Stimulated activated CD8-positive, alpha-beta memory T cell treated with anti-CD3 and anti-CD28 coated beads, Interleukin-4, amount 100 ng/mL, for 1 hour (primary cell): ENCODE measurements at places on chromosomes 2 and 18.

- no peak for DNase-seq
Observed at GRCh38 chr2:32882816-32883810, 63.6 kb upstream of the LTBP1 start.

GRCh38 chr2:196225213-196225612 lies 53.8 kb upstream of the STK17B start:
- no peak for DNase-seq

GRCh38 chr18:3424280-3424890 lies 25.6 kb upstream of the TGIF1 start:
- DNase-seq: no peak

DNA sequence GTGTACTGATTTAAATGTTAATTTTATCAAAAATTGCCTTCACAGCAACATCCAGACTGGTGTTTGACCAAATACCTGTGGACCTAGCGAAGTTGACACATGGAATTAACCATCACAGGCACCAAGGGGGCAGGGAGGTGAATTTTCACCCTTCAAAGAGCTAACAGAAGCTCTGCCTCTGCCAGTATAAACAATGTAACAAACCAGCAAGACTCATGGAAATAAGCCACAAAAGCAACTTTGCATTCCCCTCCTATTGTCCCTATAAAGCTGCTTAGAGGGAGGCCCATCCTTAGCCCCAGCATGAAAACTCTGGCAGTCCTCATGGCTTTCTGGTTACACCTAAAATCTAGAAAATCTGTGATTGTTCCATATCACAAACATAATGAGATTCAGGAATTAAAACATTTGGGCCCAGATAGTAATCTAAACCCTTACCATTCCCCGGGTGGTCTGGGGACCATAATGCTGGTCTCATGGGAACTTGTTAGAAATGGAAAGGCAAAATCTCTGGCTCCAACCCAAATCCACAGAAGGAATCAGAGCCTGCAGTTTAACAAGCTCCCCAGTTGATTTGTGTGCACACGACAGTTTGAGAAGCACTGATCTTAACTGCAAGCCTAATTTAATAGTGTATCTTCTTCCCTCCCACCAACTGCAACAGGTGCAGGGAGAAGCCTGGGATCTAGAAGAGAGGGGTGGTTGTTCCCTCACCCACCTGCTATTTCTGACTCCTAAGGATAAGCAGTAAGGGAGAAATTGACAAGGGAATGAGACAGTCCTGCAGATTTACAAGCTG lies 23.1 kb downstream of the SERPINB11 start:
- DNase-seq: no peak

GRCh38 chr2:156702541-156702940 lies 266.4 kb downstream of the GPD2 start:
- no peak for DNase-seq

DNA sequence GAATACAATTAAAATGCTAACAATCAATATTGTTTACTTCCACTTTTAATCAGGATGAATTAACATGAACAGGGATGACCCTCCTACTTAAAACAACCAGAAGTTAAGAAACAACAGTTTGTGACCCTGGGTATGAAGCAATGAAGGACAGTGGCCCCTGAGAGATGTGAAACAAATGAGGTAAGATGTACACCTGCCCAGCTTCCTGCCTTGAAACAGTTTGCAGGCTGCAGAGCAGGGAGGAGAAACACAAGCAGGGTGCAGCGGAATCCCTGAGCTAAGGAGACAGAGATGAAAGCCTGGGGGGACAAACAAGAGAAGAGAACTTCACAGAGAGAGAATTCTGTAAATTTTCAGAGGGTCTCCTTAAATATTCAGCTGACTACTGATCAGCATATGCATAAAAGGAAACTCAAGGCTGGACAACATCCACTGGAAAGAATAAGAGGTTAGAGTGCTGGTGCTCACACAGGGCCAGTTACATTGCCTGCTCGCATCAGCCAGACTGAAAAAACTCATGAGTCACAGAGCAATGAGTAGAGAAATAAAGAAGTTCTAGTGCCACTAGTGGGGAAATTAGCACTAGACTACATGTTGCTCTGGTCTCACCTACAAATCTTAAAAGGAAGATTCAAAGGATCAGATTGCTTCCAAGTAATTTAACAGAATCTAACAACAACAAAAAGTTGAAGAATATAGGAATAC lies 106.4 kb downstream of the PID1 start:
- DNase-seq: no peak

- no peak for DNase-seq
Observed at GRCh38 chr2:196266351-196266750, 95.0 kb upstream of the STK17B start.

GRCh38 chr18:49813069-49813318 lies 339 bp downstream of the ACAA2 start:
- no peak for DNase-seq

DNA sequence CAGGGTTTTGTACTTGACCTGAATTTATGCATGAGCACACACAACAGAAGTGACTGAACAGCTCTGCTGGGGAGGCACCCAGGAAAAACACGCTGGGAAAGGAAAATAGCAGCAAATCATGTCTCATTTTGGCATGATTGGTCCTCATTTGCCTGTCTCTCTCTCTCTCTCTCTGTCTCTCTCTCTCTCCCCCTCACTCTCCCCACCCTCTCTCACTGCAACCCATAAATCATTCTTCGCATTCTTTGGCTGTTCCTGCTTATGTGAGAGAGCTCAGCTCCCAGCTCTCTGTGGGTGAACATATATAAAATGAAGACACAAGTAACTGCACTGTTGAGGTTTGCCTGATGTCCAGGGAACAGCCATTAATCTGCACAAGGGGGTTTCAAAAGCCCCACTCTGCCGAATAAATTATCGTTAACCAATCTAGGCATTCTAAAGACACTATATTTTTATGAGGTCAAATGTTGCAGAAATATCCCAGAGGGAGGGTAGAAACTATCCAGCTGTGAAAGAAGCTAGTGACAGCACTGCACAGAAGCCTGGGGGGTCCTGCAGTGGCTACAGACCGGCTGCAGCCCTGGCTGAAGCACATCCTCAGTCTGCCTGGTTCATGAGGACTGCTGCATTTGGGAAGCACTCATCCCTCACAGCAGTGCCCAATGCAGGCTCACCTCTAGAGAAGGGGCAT lies 260.3 kb downstream of the AFF3 start:
- no peak for DNase-seq

DNA sequence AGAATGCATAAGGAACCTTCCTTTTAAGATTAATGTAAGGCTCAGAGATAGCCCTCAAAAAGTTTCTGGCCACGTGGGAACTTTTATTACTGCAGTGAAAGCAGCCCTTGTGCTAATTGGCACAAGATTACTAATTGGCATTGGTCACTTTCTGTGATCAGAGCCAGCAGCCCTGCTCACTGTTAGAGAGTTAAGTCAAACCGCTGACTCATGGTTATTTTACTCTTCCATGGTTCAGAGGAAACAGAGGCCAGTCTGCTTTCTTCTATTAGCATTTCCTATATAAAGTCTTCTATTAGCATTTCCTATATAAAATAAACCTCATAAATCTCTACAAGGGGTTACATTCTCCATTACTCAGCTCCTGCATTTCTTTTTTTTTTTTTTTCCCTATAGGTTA lies 1.5 kb upstream of the SLC35G4 start:
- no peak for DNase-seq

- no peak for DNase-seq
Observed at GRCh38 chr2:74762789-74763188, 71.1 kb upstream of the HK2 start.

- DNase-seq: no peak
Observed at GRCh38 chr2:190126798-190127197, 64.3 kb upstream of the MSTN start.

DNA sequence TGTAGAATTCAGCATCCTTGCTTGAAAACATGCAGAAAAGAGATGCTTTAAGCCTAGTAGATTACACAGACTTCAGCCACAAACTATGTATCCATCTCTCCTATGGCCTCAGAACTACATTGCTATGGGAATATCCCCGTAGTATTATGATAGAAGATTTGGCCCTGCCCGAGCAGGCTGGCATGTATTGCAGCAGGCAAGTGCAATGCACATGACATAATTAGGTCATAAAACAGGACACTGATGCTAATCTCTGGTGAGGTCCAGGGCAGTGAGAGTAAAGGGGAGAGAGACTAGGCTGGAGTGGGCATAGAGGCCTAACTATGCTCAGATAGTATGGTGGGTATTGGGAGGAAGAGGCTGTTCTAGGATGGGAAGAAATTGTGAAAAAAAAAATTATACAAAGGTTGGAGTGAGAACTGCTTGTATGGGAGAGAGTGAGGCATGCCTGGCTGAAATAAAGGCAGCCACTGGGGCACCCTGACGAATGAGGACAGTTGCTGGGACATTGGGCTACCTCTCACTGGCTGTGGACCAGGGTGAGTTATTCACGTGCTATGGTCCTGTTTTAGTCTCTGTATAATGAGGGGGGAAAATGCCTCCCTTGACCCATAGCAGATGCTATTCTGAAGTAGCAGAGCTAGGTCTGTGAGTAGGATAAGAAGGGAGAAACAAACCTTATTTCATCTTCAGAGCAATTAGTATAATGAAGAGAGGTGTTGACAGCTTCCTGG lies 1.6 kb upstream of the PLA2R1 start:
- DNase-seq: no peak

- DNase-seq: no peak
Observed at GRCh38 chr2:72744049-72744448, 81.8 kb downstream of the EXOC6B start.

- no peak for DNase-seq
Observed at GRCh38 chr18:50721451-50722120, 98.2 kb downstream of the MRO start.

GRCh38 chr2:6159606-6160005 lies 467.4 kb downstream of the SOX11 start:
- no peak for DNase-seq

DNA sequence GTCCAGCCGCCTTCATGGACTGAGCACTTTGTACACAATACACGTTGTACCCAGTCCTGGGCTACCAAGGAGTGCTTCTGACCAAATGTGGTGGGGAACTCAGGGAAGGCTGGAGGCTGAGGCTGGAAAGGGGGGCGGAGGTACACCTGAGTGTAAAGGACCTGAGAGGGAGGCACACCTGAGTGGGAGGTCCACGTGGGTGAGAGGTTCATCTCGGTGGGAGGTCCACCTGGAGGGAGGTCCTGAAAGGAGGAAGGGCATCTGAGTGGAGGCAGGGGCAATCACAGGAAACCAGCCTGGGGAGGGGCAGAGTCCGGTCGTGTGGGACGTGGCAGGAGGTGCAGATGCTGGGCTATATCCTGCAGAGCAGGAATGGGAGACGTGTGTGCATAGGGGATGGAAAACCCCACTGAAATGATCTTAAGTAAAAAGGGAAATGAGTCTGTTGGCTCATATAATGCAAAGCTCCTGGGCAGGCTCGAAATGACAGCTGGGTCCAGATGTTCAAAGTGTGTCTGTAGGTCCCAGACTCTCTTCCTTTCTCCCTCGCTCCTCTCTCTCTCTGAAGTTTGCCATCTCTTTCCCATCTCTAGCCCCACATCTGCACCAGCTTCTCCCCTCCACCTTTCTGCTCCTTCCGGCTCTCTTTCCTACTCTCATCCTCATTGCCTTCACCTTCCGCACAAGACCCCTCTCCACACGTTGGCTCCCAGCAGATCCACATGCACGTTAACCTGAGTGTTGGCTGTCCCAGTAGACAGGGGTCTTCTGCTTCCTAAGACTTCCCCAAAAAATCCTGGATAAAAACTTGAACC lies 137.7 kb downstream of the PXDN start:
- DNase-seq: no peak

DNA sequence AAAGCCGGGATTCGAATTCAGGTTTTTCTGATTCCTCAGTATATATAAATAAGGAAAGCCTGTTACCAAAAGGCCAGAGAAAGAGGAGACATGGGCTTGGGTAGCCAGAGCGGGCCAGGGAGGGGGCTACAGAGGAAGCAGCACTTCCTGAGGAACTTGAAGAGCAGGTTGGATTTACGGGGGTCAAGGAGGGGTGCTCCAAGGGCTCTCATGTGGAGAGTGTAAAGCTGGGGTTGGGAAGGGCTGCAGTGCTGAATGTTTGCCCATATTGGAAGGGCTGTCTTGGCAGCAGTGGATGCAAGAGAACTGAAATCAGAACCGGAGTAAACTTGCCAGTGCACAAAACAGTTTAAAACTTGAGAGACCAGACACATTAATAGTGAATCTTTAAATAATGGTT lies 511.5 kb downstream of the CNTNAP5 start:
- no peak for DNase-seq

- no peak for DNase-seq
Observed at GRCh38 chr18:50009773-50010335, 185.1 kb downstream of the MYO5B start.

DNA sequence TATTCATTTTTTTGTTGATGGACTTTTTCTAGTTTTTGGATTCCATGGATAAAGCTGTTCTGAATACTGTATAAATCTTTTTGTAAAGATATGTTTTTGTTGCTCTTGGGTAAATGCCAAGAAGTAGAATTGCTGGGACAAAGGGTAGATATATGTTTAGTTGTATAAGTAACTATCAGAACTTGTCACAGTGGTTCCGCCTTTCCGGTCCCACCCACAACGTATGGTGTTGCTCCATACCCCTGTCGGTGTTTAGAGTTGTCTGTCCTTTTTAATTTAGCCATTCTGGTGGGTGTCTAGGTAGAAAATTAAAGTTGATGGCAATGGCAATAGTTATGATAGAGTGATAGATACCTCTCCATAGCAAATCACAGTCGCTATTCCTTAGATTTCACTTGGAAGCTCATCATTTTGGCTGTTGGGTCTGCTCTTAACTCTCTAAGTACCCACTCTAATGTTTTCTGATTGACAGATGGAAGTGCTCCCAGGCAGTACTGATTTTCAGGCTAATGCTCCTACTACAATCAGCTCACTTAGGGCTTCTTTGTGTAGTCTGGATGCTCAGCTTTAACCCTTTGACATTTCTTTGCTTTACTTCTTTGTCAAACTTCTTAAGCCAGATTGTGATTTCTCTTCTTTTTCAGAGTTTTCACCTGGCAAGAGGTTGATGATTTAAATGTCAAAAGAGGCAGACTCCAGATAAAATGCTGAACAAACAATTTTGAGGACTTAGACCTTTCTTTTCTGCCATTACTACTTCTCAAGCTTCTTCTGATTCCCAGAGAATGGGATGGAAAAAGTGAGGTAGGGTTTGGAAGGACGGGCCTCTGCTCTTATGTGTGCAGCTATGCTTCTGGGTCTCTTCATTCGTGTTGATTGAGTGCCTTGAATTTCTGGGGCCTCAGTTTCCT lies 156.4 kb downstream of the AQP4 start:
- no peak for DNase-seq

DNA sequence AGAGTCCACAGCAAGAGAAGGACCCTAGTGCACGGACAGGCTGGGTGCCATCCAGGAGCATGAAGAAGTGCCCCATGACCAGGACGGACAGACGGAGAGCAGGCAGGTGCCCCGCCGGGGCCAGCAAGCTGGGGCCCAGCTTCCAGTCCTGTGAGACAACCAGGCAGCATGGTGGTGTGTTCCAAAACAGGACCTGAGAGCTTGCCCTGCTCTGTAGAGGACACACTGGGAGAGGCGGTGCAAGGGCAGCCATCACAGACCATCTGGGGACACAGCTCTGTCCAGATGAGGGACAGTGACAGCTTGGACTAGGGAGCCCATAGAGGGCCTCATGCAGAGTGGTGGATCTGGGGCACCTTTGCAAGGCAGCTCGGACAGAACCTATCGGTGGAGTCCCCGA lies 279.8 kb downstream of the EIPR1 start:
- no peak for DNase-seq

GRCh38 chr2:7073901-7074300 lies 156.7 kb downstream of the RNF144A start:
- DNase-seq: no peak

GRCh38 chr2:69416147-69416546 lies 21.1 kb downstream of the NFU1 start:
- DNase-seq: no peak

- no peak for DNase-seq
Observed at GRCh38 chr2:53202063-53202462, 565.5 kb upstream of the CHAC2 start.

- no peak for DNase-seq
Observed at GRCh38 chr2:166764216-166764615, 124.1 kb upstream of the XIRP2 start.
